C1 segment of cervical spinal cord (tissue), 14 donors: ENCODE measurements at places on chromosomes 7 and 10.
A peak's percentile ranks its signal among the peaks of the same experiment; 100 is the strongest.

- DNase-seq, result no peak
These were observed 75.1 kb downstream of the SEMA3D start for GRCh38 chr7:85111761-85112160.

DNA sequence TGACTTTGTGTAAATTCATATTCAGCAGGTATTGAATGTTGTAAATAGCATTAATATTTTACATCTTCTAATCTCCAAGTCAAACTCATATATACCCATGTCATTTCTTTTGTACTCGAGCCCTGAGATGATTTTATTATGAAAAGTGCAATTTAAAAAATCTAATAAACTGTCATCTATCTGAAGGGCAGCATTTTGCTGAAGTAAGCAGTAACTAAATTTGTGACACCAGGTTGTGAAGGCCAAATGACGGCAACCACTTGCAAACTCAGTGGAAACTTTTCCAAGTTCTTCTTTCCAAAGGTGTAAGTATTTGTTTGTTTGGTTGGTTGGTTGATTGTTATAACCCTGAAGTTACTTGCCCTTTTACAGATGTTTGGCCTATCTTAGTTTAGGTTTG is 188.3 kb downstream of the GPR37 start:
- no peak for DNase-seq

- no peak for DNase-seq
These were observed 104.0 kb downstream of the GRM3 start for GRCh38 chr7:86747698-86748097.

- DNase-seq, result peak; percentile 79
These were observed at the start of gene TSPAN12 for GRCh38 chr7:120857588-120858573. Gene TSPAN12, minus strand, starts transcription at chr7:120858144. Its CDS starts 1,381 bp downstream, at chr7:120856763.

DNA sequence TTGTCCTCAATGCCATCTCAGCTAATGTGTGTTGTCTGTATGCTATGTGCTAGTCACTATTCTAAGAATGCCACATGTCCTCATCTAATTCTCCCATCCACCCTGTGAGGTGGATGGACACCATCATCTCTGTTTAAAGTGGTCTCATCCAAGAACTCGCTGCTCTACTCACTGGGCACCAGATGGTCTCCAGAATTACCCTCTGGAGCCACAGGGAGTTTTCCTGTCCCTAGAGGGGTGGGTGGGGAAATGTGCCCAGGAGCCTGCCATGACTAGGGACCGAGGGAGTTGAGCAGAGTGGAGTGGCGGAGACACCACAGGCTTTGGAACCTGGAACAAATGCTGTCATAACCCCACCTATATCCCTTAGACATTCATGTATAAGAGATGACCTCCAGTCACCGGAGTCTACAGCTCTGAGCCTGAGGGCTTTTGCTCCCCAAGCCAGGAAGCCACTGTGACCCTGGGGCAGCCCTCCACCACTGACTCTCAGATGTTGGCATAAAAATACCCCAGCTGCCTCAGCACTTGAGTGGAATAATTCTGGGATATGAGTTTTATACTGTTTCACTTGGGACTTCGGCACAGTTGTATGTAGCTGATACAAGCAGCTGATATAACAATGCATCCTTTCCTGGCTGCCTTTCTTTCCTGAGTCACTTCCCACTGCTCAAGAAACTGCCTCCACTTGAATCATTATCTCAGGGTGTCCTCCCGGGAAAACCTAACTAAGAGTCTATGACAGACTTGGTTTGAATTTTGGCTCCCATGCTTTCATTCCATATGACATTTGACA is 61.5 kb upstream of the RAPGEF5 start:
- DNase-seq, result no peak

DNA sequence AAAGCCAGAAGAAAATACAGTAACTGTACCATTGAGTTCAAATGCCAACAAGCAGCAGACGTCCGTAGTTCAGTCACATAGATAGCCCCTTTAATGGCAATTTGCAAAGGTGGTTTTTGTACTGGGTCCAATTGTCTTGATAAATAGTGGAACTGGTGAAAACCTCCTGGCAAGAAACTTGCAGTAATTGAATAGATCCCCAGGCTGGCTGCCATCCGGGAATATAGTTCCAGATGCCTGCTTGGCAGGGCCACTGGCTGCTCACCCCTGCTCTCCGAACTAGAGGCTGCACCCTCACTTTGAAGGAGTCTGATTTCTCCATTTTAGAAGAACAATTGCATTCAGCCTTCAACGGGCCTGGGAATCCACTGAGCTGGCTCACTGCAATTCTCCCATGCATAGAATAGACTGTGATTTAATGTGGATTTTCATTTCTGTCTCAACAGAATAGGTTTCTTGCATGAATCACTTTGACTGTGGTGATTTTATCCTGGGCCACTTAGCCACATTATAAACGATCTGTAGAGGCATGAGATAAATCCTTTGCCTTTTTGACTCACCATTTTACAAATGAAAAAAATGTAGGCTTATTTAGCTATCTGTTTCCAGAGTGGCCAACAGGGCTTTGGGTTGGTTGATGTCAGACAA is 35.9 kb upstream of the ELMO1 start:
- no peak for DNase-seq

- DNase-seq, result no peak
These were observed 1.7 kb upstream of the UPP1 start for GRCh38 chr7:48087349-48087748.

- no peak for DNase-seq
These were observed 7.8 kb downstream of the TES start for GRCh38 chr7:116218051-116218645.

- no peak for DNase-seq
These were observed 61.2 kb downstream of the EPDR1 start for GRCh38 chr7:37981664-37982063.
